ENCODE measurements at places on chromosomes 16 and 17.

DNA sequence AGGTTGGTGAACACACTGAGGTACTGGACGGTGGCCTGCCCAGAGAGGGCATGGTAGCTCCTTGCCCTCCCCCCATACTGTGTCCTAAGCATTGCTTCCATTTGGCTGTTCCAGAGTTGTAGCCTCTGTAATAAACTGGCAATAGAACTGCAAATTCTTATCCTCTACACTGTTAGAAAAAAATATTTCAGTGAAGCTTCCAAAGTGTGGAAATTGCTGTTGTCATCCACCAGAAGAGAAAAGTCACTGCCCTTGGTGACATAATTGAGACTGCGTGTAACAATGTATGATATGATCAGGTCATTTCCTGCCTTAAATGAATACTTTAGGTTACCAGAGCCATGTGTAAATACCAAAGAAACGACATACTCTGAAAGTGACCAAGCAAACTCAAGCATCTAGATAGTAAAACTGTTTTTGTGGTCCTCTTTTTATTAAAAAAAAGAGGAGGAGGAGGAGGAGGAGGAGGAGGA, 65.9 kb downstream of the CEP95 start:
- no peak for DNase-seq

- no peak for DNase-seq
These were observed 344.2 kb downstream of the CPPED1 start for GRCh38 chr16:12459391-12460063.

GRCh38 chr16:86383488-86384262, 126.7 kb upstream of the FOXF1 start:
- DNase-seq: peak; percentile 8

DNA sequence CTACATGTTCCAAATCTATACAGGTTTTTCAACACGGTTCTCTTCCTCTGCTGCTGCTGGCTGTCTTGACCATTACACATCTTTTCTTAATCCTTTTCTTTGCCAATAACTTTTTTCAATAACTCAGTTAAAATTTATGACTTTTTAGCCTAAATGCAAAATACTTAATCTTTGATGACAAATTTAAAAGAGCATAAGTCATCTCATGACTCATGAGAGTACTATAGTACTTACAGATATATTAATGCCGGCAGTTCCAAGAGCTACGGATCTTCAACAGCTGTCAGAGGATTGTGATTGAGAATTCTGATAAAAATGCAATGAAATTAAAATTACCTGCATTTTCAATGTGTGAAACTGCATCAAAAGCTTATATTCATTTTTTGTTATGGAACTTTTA, 105.5 kb downstream of the KPNA2 start:
- DNase-seq: no peak

- DNase-seq: peak; percentile 52
These were observed at the start of gene PMP22 for GRCh38 chr17:15265131-15265530. PMP22 (minus strand) TSS chr17:15265326; CDS start chr17:15260727, 4,599 bp downstream.

GRCh38 chr16:12197812-12198211, 221.3 kb downstream of the SNX29 start:
- DNase-seq: peak; percentile 56

GRCh38 chr16:12340151-12340733, 363.7 kb downstream of the SNX29 start:
- peak; percentile 55 for DNase-seq

DNA sequence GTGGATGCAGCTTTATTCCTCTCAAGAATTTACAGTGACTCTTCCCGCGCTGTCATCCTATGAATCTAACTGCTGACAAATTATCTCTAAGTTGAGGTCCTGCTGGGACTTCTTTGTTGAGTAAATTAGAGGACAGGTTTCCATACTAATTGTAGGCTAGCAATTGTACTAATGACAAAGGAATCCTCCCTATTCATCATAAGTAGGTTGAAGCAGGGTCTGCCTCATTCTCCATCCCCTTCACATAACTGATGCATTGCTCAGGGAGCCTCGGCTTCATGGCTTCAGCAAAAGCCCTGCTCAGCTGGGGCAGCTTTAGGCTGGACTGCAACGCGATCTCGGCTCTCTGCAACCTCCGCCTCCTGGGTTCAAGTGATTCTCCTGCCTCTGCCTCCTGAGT, 83.1 kb upstream of the IRX6 start:
- DNase-seq: no peak

GRCh38 chr16:30658731-30659506, 688 bp downstream of the FBRS start:
- peak; percentile 94 for DNase-seq

- no peak for DNase-seq
These were observed 13.1 kb downstream of the MAP3K3 start for GRCh38 chr17:63635290-63635689.

GRCh38 chr17:28008513-28008912, 34.0 kb upstream of the NLK start:
- peak; percentile 44 for DNase-seq

DNA sequence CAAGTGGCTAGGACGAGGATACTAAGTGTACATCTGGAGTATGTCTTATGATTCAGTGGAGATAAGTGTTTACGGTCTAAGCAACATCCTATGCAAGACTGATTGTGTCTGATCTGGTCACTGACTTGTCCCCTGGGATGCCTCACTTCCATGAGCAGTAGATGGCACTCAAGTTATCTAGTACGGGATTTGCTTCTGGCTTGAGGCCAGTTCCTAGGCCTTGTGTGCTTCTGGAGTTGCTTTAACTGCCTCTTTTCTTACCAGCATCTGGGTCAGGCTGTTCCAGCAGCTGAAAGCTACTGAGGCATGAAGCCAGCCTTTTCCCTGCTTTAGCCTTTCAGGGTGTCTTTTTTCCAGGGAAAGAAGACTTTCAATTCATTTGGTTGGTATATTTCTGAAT, 23.0 kb downstream of the SUPT6H start:
- DNase-seq: peak; percentile 62

GRCh38 chr16:15790458-15790857, 66.4 kb downstream of the MYH11 start:
- DNase-seq: no peak

DNA sequence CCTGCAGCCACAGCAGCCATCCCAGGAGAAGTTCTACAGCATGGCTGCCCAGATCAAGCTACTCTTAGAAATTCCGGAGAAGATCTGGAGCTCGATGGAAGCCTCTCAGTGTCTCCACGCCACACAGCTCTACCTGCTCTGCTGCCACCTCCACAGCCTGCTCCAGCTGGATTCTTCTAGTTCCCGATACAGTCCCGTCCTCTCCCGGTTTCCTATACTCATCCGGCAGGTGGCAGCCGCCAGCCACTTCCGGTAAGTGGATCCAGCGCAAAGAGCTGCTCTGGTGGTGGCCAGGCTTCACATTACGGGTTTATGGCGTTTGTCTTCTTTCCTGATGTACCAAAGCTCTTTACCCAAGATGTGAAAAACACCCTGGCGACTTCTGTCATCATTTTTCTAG, 3.6 kb downstream of the COG1 start:
- DNase-seq: peak; percentile 85

GRCh38 chr17:43823350-43824084, 9.4 kb downstream of the MPP3 start:
- no peak for DNase-seq

DNA sequence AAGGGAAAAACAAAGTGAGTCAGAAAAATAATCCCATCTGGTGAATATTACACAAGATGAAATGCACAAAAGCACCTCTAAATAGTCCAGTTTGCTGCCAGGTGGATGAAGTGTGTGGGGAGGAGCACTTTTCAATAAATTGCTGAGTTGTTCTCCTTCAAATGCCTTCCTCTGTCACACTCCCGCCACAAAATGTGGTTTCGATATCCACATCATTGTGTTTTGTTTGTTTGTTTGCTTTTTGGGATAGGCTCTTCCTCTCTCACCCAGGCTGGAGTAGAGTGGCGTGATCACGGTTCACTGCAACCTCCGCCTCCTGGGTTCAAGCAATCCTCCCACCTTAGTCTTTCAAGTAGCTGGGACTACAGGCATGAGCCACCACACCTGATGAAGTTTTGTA, 24.6 kb upstream of the SHISA9 start:
- no peak for DNase-seq

DNA sequence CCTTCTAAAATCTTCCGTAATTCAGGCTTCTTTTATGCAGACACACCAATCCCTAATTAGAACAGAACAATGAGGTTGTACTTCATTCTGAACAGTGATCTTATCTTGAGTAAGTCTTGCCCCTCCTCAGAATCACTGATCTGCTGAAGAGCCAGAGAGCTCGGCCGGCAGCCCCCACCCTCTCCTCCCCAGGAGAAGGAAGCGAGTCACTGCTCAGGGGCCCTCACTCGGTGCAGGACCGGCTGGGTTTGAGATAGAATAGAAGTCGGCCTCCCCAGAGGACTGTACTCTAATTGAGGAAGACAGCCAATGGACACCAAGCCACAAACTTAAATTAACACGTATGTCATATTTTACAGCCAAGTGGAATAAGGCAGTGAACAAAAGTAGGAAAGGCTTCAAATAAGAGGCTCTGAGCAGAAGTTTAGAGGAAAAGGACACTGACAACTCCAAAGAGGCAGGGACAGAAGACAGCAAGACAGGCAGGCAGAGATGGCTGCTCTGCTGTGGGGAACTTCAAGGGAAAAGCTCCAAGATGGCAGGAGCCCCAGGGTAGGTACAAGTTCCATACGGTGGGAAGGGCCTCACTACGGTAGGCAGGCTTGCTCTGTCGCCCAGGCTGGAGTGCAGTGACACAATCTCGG, 18.6 kb downstream of the CREBBP start:
- DNase-seq: no peak

DNA sequence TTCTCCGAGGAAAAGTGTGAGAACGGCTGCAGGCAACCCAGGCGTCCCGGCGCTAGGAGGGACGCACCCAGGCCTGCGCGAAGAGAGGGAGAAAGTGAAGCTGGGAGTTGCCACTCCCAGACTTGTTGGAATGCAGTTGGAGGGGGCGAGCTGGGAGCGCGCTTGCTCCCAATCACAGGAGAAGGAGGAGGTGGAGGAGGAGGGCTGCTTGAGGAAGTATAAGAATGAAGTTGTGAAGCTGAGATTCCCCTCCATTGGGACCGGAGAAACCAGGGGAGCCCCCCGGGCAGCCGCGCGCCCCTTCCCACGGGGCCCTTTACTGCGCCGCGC, at the start of gene ERBB2:
ERBB2 (plus strand) TSS at position 247 of the 330 bp plus-strand sequence. CDS start 175 bp downstream, outside the sequence.
- DNase-seq: peak; percentile 45

DNA sequence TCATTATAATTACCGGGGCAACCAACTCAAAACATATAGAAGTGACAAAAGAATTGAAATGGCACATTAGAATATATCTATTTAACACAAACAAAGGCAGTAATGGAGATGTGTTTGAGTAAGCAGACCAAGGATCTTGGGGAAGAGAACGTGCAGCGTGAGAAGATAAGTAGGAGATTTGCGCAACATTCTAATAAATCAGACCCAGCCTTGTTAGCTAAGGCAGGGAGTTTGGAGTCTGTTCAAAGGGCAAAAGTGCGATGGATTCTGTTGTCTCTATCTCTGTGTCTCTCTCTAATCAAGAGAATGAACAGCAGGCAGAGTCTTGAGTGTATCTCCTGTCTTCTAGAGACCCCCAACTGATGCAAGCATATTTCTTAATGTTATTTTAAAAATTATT, 55.0 kb upstream of the FA2H start:
- DNase-seq: no peak

DNA sequence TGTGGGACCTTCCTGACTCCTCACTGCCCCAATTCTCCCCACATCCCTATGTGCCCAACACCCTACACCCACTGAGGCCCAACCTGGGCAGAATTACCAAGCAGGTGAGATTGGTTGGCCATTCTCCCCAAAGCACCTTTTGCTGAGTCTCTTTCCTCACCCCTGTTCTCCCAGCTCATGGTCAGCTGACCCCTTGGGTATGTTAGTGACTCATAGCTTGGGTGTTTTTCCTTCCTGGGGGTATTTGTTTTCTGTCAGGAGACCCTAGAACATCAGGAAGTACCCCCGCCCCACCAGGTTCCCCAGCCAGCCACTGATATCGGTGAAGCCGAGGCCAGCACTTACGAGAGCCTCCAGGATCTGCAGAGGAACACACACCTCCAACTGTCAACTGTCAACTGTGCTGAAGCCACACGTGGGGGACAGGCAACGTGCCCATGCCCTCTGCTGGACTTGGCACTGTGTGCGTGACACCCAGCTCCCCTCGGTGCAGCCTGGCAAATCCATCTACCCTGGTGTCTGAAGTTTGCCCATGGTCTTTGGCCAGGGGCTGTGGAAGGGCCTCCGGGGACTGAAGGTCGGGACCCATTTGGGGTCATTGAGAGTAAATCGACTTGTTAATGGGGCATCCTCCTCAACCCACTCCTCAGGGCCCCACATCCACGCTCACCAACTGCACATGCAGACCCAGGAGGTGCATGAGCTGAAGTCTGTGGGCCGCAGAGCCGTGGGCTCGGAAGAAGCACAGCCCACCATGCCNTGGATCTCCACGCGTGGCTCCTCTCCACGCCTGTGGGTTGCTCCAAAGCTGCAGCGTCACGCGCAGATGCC, 53.1 kb downstream of the METRNL start:
- no peak for DNase-seq

DNA sequence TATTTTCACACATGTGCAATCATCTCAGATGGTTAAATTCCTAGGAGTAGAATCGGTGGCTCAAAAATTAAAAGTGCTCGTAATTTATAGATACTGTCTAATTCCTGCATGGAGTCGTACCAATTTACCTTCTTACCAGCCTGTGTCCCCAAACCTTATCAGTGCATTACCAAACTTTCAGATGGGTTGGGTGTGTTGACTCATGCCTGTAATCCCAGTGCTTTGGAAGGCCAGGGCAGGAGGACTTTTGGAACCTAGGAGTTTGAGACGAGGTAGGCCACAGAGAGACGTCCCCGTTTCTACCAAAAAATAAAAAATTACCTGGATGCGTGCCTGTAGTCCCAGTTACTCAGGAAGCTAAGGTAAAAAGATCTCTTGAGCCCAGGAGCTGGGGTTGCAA, 34.5 kb upstream of the GPRC5B start:
- DNase-seq: no peak

- no peak for DNase-seq
These were observed 13.0 kb downstream of the SARM1 start for GRCh38 chr17:28384281-28385036.

DNA sequence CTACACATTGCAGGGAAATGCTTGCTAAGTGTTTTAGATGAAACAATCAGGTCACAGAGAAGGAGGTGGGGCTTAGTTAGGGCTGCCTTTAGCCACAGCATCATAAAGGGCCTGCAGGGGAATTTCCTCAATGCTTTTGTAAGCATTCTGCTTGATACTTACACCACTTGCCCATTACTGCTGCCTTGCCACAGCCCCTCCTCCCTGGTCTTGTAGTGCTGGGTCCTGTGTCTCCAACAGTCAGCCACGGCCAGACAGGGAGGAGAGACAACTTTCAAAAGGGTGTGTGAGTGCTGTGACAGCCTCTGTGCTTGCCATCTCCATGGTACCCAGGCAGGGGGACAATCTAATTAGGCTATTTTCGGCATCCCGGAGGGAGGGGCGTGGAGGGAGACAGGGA, 111.2 kb downstream of the SHISA9 start:
- no peak for DNase-seq

- DNase-seq: no peak
These were observed 118.0 kb upstream of the PLCG2 start for GRCh38 chr16:81661082-81661481.

DNA sequence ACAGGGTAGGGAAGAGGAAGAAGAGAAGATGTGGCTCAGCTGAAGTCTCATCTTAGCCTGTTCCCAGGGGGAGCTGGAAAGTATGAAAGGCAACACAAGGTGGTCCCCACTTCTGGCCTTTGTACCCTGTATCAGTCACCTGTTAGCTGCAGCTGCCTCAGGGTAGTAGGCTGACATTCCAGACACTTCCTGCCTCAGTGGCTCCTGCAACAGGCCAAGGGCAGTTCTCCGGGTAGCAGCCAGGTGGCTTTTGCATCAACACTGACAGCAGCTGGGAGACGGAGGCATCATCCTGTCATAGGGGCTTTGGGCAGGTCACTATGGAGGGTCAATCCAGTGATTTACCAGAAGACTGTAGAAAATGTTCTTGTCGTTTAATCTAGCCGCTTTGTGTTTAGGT, 124.0 kb downstream of the RGS9 start:
- no peak for DNase-seq

Data from SK-MEL-5 (cell line).